ENCODE measurements at places on chromosomes 4 and X.

DNA sequence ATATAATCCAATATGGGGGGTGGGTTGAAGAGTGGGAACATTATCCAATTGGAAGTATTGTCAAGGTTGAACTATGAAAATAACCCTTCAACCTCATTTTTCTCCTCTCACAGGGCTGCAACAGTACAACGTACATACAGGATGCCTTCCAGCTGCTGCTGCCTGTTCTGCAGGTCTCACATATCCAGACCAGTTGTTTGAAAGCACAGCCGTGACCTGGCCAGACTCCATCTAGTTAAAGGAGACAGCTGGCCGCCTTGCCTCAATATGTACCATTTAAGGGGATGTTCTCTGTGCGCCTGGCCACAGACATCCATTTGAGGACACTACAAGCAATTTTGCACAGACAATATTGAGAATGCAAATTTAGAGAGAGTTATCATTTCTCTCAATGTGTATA, 75.7 kb downstream of the FAM114A1 start:
- no peak for DNase-seq

- DNase-seq, result peak; percentile 13
Measured at GRCh38 chr4:120921456-120922380, 808 bp downstream of the PRDM5 start.

- no peak for DNase-seq
Measured at GRCh38 chr4:174451718-174452296, 70.5 kb downstream of the HPGD start.

DNA sequence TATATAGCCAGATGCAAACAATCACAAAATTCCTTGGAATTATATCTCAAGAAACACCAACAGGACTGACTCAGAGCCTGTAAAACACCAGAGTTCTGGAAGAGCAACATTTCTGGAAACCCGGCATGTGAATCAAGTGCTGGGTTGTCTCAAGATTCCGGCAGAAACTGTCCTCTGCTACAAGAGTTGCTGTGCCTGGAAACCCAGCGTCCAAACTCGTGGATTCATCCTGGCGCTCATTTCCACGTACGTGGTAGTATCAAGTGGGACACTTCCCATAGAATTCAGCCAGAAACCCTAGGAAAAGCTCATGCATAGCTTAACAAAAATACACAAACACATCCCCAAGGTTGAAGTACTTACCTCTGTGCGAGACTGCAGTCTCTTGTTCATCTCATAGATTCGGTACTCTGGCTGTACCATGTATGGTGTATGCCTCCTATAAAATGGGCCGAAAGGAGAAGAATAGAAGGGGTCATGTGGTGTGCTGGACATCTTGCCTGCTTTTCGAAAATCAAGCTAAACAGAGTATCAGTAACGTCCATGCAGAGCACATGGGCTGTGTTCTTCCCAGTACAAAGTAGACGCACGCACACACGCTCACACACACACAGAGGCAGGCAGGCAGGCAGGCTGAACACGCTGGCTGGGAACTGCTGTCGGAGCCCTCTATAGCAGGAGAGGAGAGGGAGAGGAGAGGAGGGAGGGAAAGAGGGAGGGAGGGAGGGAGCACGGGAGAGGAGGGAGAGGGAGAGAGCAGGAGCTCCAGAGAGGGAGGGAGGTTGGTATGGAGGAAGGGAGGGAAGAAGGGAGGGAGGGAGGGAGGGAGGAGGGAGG, at the start of gene LDB2:
TSS of gene LDB2 (minus strand) at position 655 of the 837 bp plus-strand sequence.
- no peak for DNase-seq

DNA sequence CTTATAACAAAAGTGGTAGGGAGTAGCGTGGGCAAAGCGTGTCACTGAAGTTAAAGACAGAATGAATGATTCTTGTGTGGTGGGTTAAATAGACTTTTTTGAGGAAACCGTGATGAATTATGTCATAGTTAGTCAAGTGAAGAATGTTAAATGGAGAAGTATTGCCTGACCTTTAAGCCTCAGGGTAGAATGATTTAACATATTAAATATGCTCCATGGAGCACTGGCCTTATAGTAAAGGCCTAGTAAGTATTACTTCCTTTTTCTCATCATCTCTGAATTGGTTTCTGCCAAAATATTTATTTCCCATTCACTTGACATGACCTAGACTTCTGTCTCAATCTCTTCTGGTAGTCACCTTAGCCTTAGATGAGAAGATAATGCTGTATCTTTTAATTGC, 23.7 kb downstream of the MAGEB1 start:
- no peak for DNase-seq

DNA sequence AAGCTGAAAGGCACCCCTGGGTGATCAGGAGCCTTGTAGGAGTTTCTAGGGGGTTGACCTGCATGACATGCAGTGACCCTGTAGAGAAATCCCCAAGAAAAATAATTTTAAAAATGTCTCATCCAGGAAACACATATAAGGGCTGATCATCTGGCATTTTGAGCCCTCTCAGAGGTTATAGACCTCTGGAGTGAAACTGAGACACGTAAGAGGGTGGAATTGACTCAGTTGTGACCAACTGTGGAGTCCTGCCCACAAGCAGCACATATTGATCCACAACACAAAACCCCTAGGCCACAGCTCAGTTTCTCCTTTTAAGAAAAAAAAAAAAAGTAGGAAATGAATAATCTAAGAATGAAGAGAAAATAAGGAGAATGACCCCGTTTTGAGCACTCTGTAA, 32.5 kb upstream of the MTMR8 start:
- DNase-seq, result no peak

GRCh38 chrX:65406532-65406931, 128.1 kb downstream of the LAS1L start:
- DNase-seq, result no peak

GRCh38 chr4:1376841-1377605, 29.2 kb downstream of the NKX1-1 start:
- DNase-seq, result no peak

DNA sequence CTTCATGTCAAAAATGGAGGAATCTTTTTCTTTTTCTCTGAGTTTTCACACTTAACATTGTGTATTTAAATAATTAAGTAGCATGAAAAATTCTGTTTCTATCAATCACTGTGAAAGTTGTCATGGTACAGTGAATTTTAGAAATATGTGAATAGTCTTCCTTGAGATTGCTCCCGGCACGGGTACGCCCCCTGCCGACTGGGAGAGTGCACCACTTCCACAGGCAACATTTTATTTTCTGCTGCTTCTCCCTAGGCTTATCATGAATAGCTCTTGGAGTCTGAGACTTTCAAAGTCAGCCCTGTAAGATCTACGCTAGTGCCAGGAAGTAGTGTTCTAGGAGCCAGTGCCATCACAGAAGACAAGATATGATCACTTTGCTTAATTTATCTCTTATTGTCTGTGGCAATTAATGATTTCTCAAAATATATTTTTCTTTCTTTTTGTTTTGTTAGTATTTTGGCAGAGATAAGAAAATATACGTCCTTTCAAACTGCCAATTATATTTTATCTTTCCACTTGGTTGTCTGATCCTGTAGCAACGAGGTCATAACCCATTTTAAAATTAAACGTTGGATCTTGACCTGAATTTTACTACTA, 763.8 kb upstream of the AADAT start:
- no peak for DNase-seq

DNA sequence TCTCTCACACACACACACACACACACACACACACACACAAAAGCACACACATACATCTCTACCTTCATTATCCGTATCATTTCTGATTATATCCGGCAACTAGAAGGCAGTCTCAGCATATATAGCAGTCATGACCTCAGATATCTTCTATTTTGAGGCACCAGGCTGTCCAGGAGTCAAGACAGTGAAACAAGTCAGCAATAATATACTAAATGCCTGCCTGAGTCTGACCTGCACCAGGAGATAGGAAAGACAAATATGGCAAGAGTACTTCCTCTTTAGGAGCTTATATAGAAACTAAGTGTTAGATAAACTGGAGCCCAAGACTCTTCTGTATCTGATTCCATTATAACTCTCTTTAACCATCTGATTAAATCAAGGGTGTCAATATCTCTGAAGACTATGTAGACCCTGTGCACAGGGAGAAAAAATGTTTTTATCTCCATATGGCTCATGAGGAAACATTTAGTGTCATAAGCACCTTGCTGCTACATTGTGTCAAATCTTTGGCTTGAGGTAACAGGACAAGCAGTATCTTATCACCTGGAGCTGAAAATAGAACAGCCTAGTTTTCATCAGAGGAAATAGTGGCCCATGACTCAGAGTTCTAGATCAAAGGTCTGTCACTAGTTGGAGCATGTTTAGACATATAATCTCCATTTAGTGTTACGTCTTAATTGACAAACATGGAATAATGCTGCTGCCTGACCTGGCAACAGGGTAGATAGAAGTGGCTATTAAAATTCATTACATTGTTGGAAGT, 27.0 kb upstream of the FAM47B start:
- DNase-seq, result no peak

Measured in effector memory CD8-positive, alpha-beta T cell (primary cell).